Stimulated activated CD4-positive, alpha-beta T cell treated with anti-CD3 and anti-CD28 coated beads, Interleukin-4, amount 100 ng/mL, for 48 hours (primary cell): ENCODE measurements at places on chromosomes 1 and 21.
A peak's percentile ranks its signal among the peaks of the same experiment; 100 is the strongest.

GRCh38 chr1:211381481-211382181, 55.0 kb downstream of the TRAF5 start:
- no peak for DNase-seq

DNA sequence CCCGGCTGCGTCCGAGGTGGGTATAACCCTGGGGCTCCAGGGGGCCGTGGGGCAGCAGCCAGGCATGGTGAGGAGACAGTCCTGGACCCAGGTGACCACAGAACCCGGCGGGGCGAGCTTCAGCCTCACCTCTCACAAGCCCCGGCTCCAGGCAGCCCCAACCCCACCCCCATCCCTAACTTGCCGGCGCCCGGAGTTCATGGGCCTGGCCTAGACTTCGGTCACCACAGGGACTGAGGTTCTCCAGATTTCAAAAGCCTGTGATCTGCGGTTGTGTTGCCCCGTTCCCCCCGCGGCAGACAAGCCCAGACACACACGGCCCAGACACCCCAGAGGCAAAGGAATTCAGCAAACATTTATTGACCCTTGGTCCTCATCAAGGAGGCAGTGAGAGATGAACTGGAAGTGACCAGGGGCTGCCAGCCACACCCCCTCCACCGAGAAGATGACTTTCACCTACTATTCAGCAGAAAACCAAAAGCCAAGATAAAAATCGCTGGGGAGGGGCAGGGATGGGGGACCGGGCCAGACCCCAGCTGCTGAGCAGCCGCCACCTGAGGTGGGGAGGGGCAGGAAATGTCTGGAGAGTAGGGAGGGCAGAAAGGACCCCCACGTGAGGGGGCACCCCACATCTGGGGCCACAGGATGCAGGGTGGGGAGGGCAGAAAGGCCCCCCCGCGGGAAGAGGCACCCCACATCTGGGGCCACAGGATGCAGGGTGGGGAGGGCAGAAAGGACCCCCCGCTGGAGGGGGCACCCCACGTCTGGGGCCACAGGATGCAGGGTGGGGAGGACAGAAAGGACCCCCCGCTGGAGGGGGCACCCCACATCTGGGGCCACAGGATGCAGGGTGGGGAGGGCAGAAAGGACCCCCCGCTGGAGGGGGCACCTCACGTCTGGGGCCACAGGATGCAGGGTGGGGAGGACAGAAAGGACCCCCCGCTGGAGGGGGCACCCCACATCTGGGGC, 3.9 kb downstream of the HES4 start:
- DNase-seq, result no peak

DNA sequence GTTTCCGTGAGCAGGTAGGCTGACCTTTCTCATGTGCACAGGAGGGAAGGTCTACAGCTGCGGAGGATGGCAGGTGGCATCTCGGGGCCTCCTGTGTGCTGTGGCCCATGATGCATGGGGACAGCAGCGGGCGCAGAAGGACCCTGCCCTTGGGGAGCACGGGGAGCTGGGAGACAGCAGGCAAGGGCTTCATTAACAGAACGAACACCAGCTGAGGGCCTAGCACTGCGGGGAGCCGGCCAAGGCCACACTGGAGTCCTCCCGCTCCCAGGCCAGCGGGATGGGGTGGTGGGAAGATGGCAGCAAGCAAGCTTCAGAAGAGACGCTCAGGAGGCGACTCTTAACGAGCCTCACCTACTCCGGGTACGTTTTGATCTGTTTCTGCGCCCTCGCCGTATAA, 66.6 kb downstream of the SCCPDH start:
- DNase-seq, result no peak

- no peak for DNase-seq
These were observed 16.1 kb downstream of the HSF2BP start for GRCh38 chr21:43643193-43643592.

GRCh38 chr21:23951251-23951650, 1656.0 kb downstream of the MRPL39 start:
- no peak for DNase-seq

DNA sequence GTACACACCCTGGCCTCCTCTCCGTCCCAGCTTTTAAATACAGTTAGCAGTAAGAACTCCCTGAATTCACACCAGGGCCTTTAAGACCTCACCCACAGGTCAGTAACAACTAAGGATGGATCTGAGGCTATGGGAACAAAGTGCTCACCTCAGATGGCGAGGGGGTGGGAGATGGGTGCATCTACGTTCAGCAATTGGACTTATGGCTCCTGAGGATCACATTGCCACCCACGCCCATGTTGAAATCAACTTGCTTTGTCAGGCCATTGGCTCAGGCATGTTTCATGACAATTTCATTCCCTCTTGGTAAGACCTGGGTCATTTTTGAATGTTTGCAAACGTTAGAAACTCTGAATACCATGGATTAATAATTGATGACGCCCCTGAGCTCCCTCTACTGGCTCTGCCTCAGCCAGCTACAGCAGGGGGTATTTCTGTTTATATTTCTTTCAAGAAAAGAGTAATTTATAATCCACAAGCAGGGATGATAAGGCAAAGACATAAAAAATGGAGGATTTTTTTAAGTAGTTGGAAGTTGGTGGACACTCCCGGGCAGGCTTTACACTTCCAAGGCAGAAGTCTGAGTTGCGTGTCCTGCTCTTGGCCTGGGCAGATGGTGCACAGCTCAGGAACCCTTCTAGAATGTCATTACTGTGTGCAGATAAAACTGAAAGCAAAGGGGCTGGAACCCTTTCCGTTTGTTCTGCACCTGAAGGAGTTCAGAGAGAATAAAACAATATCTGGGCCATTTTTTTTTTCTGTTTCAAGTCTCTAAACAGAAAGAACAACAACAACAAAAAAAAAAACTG, 13.7 kb upstream of the LBR start:
- DNase-seq, result no peak

DNA sequence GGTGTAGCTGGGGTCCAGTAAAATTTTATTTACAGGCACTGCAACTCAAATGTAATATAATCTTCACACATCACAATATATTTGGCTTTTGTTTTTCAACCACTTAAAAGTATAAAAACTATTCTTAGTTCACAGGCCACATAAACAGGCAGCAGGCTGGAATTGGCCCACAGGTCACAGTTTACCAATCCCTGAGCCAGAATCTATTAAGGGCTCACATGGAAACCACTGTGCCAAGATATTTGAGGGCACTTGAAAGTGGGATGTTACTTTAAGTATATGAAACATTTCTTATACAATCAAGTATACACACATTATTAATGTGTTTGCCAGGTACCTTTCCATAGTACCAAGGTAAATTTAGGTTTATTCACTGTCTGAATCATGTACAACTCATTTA, 71.9 kb upstream of the PRDX6 start:
- no peak for DNase-seq

- DNase-seq, result no peak
These were observed 22.1 kb upstream of the ATF3 start for GRCh38 chr1:212586206-212587015.

DNA sequence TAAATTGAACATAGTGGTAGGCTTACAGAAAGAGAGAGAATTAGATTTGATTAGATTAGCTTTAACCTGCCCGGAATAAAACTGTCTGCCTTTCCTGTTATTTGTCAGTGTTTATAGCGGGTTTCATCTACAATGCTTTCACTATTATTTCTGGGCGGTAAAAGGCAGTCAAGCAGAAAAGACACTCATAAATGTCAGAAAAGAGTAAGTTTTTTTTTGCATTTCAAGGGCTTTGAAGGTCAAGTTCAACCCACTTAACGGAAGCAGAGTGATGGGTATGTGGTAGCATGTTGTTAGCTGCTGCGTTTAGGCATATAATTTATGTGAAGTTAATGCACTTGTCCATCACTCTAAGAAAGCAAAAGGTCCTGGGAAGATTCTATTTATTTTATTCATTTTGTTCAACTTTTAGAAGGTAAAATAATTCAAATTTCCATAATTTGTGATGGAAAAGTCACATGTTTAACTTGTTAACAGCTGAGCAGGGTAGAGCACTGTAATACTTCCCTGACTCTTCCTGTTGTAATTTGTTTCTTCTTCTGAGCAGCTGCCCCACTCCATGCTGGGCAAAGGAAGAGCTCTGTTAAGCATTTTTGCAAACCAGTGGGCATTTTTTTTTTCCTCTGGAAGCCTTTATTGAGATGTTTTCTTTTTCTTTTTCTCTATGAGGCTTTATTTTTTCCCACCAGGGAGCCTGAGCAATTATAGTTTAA, 220.1 kb downstream of the ST6GALNAC3 start:
- no peak for DNase-seq

GRCh38 chr1:183443466-183443865, 25.3 kb upstream of the NMNAT2 start:
- DNase-seq, result no peak

DNA sequence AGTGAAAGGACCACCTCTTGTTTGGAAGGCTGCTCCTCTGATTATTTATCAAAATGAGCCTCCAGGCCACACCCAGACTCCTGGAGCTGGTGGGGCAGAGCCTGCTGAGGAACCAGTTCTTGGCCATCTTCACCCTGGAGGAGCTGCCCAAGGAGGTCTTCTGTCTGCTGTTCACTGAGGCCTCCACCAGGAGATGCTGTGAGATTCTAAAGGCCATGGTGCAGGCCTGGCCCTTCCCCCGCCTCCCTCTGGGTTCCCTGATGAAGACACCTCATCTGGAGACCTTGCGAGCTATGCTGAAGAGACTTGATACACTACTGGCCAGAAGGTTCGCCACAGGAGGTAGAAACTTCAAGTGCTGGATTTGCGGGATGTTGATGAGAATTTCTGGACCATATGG, 61.7 kb upstream of the GJA8 start:
- peak; percentile 5 for DNase-seq
